ENCODE measurements at places on chromosomes 11 and 22.

- no peak for DNase-seq
These were observed 4.9 kb downstream of the DAGLA start for GRCh38 chr11:61684870-61685616.

DNA sequence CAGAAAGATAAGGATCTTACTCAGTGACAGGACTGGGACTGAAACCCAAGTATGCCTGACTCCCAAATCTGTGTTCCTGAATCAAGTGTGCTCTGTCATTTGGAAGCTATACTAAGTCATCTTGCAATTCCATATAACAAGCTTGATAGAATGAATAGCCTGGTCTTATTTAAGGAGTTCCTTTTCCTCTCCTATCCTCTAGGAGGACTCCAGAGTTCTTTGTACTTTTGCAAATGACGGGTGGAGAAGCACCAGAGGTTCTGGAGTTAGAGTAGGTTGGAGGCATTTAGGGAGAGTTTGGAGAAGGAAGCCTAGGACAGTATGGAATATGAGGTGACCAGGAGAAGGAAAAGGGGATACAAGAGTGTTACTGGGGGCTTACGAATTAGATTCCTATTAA lies 92.9 kb upstream of the RCN1 start:
- no peak for DNase-seq

DNA sequence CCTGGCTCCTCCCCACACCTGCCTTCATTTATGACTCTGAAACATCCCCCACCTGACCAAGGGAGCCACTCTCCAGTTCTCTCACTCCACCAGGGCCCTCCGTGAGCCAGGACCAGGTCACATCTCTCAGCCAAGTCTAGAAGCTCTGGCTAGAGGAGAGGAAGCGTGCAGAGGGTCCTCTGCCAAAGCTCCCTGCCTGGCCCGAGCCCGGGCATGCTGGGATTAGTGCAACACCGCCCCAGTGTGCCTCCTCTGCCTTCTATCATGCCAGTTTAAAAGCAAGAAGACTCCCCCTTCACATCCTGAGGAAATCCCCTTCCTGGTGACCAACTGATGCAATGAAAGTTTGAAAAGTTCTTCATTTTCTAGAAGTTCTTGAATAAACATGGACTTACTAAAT lies 23.5 kb downstream of the TP53AIP1 start:
- DNase-seq, result no peak

DNA sequence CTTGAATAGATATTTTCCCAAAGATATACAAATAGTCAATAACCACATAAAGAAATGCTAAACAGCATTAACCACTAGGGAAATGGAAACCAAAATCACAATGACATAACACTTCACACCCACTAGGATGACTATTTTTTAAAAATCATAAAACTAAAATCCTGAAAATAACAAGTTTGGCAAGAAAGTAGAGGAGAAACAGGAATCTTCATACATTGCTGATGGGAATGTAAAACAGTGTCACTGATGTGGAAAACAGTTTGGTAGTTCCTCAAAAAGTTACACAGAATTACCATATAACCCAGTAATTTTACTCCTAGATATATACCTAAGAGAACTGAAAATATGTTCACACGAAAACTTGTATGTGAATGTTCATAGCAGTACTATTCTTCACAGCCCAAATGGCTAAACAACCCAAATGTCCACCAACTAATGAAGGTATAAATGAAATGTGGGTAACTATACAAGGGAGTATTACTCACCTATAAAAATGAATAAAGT lies 12.5 kb downstream of the PICALM start:
- no peak for DNase-seq

GRCh38 chr11:118565051-118565450 lies 680 bp downstream of the IFT46 start:
- DNase-seq, result no peak

DNA sequence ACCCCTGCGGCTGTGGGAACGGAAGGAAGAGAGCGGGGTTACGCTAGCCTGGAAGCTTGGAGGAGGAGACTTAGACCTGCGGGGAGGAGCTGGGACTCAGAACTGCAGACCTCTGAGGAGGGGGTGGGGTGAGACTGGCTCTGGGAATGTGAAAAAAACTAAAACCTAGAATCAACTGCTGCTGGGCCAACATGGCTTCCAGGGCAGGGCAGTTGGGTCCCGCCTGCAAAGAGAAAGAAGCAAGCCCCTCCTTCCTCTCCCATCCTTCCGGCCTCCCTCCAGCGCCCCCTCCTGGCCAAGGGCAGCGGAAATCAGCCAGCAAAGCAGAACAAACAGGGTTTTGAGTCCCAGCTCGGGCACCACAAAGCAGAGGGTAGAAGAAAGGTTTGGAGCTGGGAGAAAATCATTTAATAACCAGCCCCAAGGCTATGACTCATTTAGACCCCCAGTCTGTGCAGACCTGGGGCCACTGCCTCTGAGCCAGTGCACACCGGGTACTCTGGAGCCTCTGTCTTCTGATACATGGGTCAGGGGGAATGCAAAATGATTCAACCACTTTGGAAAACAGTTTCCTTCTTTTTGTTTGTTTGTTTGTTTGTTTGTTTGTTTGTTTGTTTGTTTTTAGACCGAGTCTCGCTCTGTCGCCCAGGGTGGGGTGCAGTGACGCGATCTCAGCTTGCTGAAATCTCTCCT lies 7.3 kb upstream of the NCF4 start:
- peak; percentile 68 for DNase-seq

DNA sequence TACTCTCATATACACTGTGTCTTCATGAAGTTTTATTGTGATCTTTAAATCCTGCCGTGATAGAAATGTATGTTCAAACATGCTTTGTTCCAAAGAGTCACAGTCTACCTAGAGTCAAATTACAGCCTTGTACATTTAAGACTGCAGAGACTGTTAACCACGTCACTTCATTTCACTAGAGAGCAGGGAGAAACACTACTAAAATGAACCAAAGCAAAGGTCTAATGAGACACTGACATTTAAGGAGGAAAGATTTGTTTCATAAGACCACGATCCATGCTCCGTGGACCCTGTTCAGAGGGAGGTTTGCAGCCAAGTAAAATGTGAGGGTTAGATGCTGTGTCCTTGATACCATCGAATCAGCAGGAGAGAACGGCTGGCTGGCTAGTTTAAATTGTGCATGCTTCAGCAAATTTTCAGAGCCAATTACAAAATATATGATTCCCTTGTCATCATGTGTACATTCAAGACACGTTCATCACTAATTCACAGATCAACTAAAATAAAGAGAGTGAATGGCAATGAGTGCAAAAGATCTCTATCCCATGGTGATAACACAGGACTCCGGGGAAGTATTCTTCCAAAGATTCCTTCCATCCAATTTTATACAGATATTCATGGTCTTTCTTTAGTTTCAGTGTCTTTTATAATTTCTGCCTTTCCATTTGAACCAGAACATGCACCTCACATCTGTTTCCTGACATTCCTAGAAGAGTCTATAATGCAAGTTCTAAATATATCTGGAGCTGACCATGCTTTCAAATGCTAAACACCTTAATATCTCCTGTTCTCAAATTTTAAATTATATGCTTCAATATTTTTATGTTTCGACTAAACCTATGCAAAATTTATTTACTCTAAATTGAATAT lies 960.9 kb upstream of the FAT3 start:
- DNase-seq, result no peak

- no peak for DNase-seq
These were observed 760.6 kb downstream of the NTM start for GRCh38 chr11:132131047-132131446.

- DNase-seq, result no peak
These were observed at the start of gene HPX for GRCh38 chr11:6440906-6441358. HPX (minus strand) TSS chr11:6440987; CDS start chr11:6440963, 24 bp downstream.

DNA sequence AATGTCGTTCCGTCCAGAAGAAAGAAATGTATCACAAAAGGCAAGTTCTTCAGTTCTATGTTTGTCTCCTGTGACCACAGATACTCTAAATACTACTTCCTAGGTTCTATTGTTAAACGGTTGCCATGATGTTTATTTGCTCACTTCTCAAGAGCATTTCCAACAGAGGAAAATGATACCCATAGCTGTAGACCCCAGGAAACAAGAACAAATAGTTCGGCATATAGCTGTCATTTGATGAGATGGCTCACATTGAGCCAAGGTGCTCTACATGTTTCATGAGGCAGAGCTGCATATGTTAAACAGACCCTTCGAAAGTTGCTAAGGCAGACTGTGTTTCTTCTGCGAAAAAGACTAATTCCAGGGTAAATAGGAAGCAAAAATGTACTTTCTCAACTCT lies 15.4 kb upstream of the ANGPTL5 start:
- no peak for DNase-seq

- DNase-seq, result no peak
These were observed 1.7 kb upstream of the HPX start for GRCh38 chr11:6442441-6442840.

DNA sequence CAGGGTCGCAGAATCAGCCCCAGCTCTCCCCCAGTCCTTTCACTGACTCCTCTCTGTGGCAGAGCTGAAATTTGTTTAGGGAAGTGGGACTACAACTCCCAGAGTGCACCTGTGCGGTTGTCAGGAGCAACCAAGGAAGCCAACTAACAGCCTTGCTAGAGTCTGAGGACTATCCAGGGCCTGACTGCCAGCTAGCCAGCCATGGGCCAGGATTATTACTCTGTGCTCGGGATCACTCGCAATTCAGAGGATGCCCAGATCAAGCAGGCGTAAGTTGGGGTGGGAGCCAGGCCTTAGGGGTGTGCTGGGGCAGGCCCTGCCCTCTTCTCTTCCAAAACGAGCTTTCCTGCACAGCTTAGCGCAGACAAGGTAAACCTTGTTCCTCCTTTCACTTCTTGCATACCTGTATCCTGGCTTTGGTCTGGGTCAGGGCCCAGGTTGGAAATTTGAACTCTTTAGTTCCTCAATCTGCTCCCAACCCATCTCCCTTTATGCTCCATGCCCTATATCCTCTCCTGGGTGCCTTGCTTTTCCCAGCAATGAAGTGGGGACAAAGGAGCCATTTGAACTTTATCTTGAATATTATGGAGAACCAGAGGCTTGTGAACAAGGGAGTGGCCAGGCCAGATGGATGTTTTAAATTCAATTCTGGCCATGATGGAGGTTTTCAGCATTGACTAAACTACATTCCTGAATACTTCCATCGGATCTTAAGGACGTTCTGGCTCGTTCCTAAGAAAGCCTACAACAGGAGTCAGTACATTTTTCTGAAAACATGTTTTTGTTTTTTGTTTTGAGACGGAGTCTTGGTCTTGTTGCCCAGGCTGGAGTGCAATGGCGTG lies at the start of gene DNAJB13:
Gene DNAJB13 (plus strand): TSS at position 158 of the 842 bp plus-strand sequence. CDS start 44 bp downstream, at position 202.
- peak; percentile 45 for DNase-seq

DNA sequence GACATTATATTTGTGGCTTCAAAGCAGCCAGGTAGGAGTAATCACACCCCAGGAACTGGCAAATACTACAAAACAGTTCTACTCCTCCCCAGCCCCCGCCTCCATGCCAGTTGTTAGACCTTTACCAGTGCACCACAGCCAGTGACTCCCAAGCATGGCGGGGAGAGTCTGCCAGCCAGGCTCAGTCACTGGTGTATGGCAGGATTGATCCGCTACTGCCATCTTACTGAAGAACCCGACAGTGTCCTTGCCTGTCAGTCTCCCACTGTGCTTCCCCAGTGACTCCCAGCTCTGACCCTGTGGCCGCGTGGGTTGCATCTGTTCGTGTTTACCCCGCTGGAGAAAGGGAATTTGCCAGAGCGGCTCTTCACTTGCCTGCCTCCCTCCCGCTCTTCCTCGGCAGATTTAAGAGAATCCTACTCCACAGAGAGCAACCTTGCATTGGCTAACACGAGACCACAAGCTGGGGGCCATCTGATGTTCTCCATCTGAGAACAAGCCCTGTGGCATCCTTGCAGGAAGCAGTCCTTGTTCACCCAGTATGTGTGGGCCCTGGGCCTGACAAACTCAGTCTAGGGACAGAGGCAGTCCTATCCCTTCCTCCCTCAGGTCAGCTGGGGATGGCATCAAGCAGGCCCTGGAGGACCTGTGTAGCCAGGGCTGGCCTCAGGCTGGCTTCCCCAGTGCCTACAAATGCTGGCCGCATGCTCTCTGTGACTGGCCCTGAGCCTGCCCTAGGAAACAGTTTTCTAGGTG lies 33.1 kb downstream of the GNAZ start:
- no peak for DNase-seq

GRCh38 chr22:26515931-26516330 lies 3.7 kb upstream of the TFIP11 start:
- DNase-seq, result no peak

DNA sequence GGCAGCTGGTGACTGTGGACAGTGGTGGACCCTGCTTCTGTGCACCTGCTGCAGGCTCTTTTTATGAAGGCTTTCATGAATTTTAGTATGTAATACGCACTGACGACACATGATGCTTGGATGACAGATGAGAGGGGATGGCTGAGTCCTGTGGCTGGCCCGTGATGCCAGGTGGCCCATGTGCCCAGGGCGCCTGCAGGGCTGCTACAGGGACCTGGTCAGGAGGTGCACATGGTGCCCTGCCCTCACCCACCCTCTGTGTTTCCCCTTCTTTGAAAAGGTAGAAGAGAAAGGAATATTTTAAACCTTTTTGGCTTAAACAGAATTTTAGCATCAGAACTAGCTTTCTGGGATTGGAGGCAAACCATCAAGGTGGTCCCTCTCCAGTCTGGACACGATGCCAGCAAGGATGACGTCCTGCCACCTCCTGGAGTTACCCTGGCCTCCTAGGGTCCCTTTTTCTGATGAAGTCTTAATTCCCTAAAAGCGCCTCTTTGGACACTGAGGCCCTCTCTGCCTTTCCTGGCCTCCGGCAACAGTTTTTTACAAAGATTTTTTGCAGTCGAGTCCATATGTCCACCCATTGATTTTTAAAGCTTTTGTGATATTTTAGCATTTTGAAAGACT lies 5.4 kb upstream of the RANBP1 start:
- DNase-seq, result no peak

DNA sequence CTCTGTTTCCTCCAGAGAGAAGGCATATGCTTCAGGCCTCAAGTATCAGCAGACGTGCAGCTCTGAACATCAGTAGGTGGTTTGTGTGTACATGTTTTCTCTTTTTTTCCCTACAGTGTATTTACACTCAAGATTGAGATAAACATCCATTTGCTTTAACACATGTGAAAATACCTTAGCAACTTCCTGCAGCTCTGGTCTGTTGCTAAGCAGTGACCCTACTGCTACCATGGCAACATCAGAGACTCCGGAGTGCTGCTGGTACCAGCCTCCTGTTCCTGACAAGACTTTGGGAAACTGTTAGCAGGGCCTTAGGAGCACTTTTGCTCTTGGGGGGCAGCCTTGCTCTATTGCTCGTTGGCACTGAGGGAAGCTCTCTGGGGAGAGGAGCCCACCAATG lies 221.2 kb upstream of the PLET1 start:
- DNase-seq, result no peak

GRCh38 chr11:72004515-72005346 lies 6.0 kb downstream of the IL18BP start:
- DNase-seq, result no peak

Measured in Daoy (cell line).